ENCODE measurements at places on chromosomes 7 and 10. TPM values are rescaled to one million over a fixed set of nuclear protein-coding genes. Genes with fewer than 3 reads are reported as not detected.

GRCh38 chr10:79168210-79168609, 99.4 kb downstream of the ZMIZ1 start:
- no peak overlapping the region for H3K27ac ChIP-seq
- no peaks in the 10 kb centered on the region for H3K4me1 ChIP-seq
- no peaks in the 10 kb centered on the region for H3K27me3 ChIP-seq
- no peak overlapping the region for H3K4me3 ChIP-seq
- no peak for DNase-seq

ZNF727 gene
- 2.9 TPM for total RNA-seq

DNA sequence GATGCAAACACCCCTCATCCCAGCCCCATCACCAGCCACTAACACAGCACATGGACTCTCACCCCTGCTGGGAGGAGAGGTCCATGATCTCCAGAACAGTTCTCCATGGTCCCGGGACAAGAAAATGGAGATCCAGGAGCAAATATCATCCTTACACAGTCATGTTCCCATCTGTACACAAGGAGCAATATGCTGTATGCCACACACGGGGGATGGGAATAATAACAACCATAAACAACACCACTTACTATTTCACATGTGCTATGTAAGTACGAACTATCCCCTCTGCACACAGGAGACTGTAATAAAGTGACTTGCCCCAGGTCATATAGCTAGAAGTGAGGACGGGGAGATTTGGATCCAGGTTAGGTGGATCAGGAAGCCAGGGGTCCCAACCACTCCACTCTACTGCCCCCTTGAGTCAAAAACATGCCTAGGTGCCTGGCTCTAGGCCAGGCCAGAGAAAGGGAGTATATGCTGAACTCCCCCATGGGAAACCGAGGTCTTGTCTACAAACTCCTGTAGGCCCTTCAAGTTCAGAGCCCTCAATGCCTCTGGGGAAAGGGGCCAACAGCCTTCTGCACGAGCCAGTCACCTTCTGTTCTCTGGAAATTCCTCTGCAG, 34.1 kb downstream of the LRRC20 start:
- H3K36me3 ChIP-seq = no peaks in the 10 kb centered on the region
- no peak overlapping the region for H3K27ac ChIP-seq
- no peak overlapping the region for H3K4me3 ChIP-seq
- H3K4me1 ChIP-seq = no peaks in the 10 kb centered on the region
- no peaks in the 10 kb centered on the region for H3K27me3 ChIP-seq

- H3K27me3 ChIP-seq = no peaks in the 10 kb centered on the region
- no peak overlapping the region for H3K27ac ChIP-seq
- H3K36me3 ChIP-seq = no peaks in the 10 kb centered on the region
- no peaks in the 10 kb centered on the region for H3K4me1 ChIP-seq
- no peak for DNase-seq
Observed at GRCh38 chr10:109467551-109467950, 455.8 kb downstream of the XPNPEP1 start.

- H3K4me1 ChIP-seq = no peaks in the 10 kb centered on the region
- no peaks in the 10 kb centered on the region for H3K27me3 ChIP-seq
- H3K4me3 ChIP-seq = peak overlapping the region; percentile 11
Observed at GRCh38 chr10:132910901-132911785, 31.2 kb downstream of the CFAP46 start.

FLNC gene
- 5.1 TPM for total RNA-seq

TMEM140 gene
- 55.7 TPM for total RNA-seq

AGBL3 gene
- total RNA-seq = 4.3 TPM

MEIG1 gene
- total RNA-seq = not detected

OR9A2 gene
- 1.2 TPM for total RNA-seq

SLC29A3 gene
- total RNA-seq = 5.6 TPM

GRCh38 chr7:15801551-15801950, 115.1 kb upstream of the MEOX2 start:
- H3K36me3 ChIP-seq = no peaks in the 10 kb centered on the region
- H3K4me3 ChIP-seq = no peak overlapping the region
- H3K27me3 ChIP-seq = no peaks in the 10 kb centered on the region
- H3K4me1 ChIP-seq = no peaks in the 10 kb centered on the region

DNA sequence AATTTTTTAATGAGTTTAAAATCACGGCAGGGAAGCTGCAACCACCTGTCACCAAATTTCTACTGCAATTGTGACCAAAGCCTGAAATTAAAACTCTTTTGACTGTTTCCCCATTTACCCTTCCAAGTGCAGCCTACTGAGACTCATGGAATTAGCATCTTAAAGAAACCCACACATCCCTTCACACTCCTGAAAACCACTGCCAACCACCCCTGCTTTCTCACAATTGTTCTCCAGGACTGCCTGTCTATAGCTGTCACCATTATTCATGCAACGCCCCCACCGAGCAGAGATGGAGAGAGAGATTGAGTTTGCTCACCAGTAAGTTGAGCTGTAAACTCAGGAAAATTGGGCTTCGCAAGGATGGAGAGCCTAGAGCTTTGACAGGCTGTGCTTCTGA, 383.8 kb upstream of the SORCS1 start:
- H3K27me3 ChIP-seq = no peaks in the 10 kb centered on the region
- H3K4me3 ChIP-seq = no peak overlapping the region
- no peak for DNase-seq
- no peaks in the 10 kb centered on the region for H3K36me3 ChIP-seq
- H3K27ac ChIP-seq = no peak overlapping the region

PNLIP gene
- not detected for total RNA-seq

- H3K4me1 ChIP-seq = no peaks in the 10 kb centered on the region
- DNase-seq = no peak
- no peaks in the 10 kb centered on the region for H3K36me3 ChIP-seq
- no peak overlapping the region for H3K4me3 ChIP-seq
- no peaks in the 10 kb centered on the region for H3K27me3 ChIP-seq
- no peak overlapping the region for H3K27ac ChIP-seq
Observed at GRCh38 chr7:123538897-123539296, 4.5 kb upstream of the IQUB start.

MRLN gene
- total RNA-seq = not detected

DNA sequence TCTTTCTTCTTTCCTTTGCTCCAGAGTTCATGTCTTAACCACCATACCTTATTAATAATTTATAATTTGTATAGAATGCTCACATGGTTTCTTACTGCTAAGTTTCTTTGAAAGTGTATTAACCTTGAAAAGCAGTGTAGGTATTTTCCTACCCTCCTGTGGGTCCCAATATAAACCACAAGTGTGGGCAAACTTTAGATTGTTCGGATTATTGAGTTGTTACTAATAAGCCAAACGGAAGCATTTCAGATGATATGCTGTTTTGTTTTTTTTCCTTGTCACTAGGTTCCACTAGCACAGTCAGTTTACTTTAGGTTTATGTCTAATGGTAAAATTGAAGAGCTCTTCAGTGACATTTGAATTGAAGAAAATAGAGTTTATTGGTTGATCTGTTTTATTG, 10.2 kb downstream of the SSBP1 start:
- no peak for DNase-seq
- H3K4me1 ChIP-seq = no peaks in the 10 kb centered on the region
- H3K27ac ChIP-seq = no peak overlapping the region
- no peak overlapping the region for H3K4me3 ChIP-seq

GRCh38 chr10:43026039-43026973, 50.6 kb upstream of the RET start:
- peak; percentile 50 for DNase-seq
- H3K27ac ChIP-seq = peak overlapping the region; percentile 19
